ENCODE measurements at places on chromosomes 11 and 22. TPM values are rescaled to one million over a fixed set of nuclear protein-coding genes. Genes with fewer than 3 reads are reported as not detected.
A peak's percentile ranks its signal among the peaks of the same experiment; 100 is the strongest.

Gene MYO7A
- total RNA-seq: not detected

Gene DBX1
- total RNA-seq: not detected

Gene SAA1
- total RNA-seq: not detected

Gene SLC1A2
- 1.7 TPM for total RNA-seq

Gene PDE2A
- 0.28 TPM for total RNA-seq

Gene BTG4
- total RNA-seq: not detected

Gene POU2AF1
- total RNA-seq: not detected

GRCh38 chr22:45424241-45424731 is 10.8 kb downstream of the RIBC2 start:
- no peaks in the 10 kb centered on the region for H3K36me3 ChIP-seq
- no peak overlapping the region for H3K4me3 ChIP-seq
- H3K27ac ChIP-seq: no peak overlapping the region
- peaks cover 16% of the 10 kb centered on the region for H3K27me3 ChIP-seq

- H3K4me1 ChIP-seq: no peaks in the 10 kb centered on the region
- no peak overlapping the region for H3K4me3 ChIP-seq
- no peak overlapping the region for H3K27ac ChIP-seq
- H3K36me3 ChIP-seq: 0 out of 2 replicates have a peak, but pooled peaks cover 6% of the 10 kb centered on the region
Observed at GRCh38 chr22:25903294-25903693, 161.3 kb downstream of the MYO18B start.

- no peak for DNase-seq
- no peaks in the 10 kb centered on the region for H3K4me1 ChIP-seq
- no peak overlapping the region for H3K4me3 ChIP-seq
- H3K27ac ChIP-seq: no peak overlapping the region
Observed at GRCh38 chr11:1445741-1446445, 40.7 kb downstream of the MOB2 start.

DNA sequence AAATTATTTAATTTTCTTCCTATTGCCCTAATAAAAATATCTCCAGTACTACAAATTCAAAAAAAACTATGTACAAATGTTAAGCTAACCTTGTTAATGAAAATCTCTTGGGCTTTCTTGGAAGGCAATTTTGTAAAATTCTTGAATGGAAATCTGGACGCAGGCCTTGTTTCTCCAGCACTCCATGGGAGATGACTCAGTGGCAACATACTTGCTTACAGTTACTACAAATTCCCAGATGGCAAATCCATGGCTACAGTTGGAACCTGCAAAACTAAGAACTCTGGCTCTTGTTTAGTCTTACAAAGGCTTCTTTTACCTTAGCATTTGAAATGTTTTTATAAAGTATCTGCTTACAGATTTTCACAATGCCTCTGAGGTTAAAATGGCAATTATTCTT is 725.2 kb downstream of the DLG2 start:
- no peaks in the 10 kb centered on the region for H3K27me3 ChIP-seq
- no peaks in the 10 kb centered on the region for H3K36me3 ChIP-seq
- DNase-seq: no peak
- H3K4me1 ChIP-seq: peaks cover 10% of the 10 kb centered on the region
- no peak overlapping the region for H3K4me3 ChIP-seq

DNA sequence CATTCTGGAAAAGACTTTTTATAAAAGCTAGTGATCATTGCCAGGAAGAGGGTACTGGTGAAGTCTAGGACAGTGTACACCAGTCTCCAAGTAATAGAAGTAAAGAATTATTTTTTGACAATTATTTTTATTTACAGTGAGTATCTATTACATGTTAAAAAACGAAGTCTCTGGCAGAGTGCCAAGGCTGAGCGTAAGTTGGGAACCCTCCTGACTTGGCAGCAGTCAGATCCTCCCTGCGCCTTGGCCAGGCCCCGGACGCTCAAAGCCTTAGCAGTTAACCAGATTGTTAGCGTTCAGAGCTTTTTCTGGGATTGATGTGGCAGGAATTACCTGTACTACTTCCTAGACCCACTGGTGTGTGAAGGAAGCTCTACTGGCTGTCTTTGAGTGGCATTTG is 38.1 kb upstream of the CTTN start:
- peaks cover 5% of the 10 kb centered on the region for H3K27me3 ChIP-seq
- H3K36me3 ChIP-seq: peaks cover 34% of the 10 kb centered on the region
- no peak overlapping the region for H3K4me3 ChIP-seq
- no peaks in the 10 kb centered on the region for H3K4me1 ChIP-seq

DNA sequence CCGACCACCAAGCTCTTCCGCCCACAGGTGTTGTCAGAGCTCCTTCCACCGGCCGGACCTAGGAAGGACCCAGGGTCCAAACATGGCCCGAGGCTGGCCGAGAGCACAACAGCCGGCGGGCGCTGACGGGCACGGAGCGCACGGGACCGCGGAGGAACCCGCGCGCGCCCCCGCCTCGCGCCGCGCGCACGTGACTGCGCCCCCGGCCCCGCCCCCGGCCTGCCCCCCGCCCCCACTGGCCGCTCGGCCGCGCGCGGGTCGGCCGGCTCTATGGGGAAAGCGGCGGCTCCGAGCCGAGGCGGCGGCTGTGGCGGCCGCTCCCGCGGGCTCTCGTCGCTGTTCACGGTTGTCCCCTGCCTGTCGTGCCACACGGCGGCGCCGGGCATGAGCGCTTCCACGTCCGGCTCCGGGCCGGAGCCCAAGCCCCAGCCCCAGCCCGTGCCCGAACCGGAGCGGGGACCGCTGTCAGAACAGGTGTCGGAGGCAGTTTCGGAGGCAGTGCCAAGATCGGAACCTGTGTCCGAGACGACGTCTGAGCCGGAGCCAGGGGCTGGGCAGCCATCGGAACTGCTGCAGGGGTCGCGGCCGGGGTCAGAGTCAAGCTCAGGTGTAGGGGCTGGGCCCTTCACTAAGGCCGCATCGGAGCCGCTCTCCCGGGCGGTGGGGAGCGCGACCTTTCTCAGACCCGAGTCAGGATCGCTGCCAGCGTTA is at the start of gene OSBP2:
OSBP2 (plus strand) TSS at position 235 of the 711 bp plus-strand sequence; CDS start at position 271, 36 bp downstream.
- no peak for DNase-seq
- peak within 1 kb of the TSS; percentile 77 for H3K4me3 ChIP-seq
- no peak within 1 kb of the TSS for H3K27ac ChIP-seq
- H3K4me1 ChIP-seq: no peaks in the 10 kb centered on the region

DNA sequence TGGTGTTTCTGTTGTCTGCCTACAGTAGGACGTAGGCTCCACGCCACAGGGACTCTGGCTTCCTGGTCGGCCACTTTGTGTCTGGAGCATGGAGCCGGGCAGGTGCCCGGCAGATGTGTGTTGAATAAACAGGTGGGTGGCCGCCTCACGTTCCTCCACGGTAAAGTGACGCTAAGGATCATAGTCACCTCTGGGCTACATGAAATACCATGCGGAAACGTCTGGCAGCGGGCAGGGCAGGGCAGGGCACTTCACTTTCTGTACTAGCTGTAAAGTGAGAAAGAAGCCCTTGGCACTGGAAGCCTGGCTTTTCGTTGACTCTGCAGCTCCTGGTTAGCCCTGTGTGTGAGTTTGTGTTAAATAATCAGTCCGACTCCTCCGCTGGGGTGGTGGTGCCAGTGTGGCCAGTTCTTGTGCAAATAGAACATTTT is 52.4 kb downstream of the MCM5 start:
- peaks cover 4% of the 10 kb centered on the region for H3K27me3 ChIP-seq
- H3K27ac ChIP-seq: no peak overlapping the region
- no peak overlapping the region for H3K4me3 ChIP-seq

DNA sequence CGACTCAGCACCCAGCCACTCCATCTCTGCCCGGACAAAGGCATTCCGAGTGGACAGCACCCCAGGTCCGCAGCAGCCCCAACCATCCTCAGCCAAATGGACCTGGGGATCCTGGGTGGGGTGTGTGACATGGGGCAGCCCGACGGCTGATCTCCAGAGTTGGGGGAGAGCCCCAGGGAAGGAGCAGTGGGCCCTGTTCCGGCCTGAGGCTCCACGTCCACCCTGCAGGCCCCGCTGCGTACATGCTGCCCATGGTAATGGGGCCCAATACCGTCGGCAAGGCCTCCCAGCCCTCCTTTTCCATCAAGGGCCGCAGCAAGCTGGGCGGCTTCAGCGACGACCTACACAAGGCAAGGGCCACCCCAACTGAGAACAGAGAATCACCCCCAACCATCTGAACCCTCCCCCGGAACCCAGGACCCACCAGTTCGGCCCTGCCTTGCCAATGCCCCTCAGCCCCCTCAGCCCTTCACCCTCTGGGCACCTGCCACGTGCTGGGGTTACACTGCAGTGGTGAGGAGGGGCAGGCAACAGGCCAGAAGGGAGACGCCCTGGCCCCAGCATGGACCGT is 5.4 kb downstream of the SCGB1C1 start:
- H3K36me3 ChIP-seq: peaks cover 10% of the 10 kb centered on the region
- H3K4me1 ChIP-seq: no peaks in the 10 kb centered on the region
- H3K27me3 ChIP-seq: peaks cover 4% of the 10 kb centered on the region
- no peak overlapping the region for H3K27ac ChIP-seq
- H3K4me3 ChIP-seq: no peak overlapping the region

DNA sequence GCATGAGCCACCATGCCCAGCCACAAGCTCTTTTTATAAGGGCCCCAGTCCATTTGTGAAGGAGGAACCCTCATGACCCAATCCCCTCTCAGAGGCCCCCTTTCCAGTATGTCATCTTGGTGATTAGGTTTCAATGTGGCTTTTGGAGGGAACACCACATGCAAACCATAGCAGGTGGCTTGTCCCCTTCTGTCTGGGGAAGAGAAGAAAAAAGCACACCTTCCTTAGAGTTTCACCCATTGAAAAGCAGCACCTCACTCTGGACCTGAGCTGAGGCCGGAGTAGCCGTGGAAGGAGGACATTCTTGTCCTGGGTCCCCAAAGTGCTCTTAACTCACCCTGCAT is 25.4 kb downstream of the NEAT1 start:
- no peak for DNase-seq
- peaks cover 89% of the 10 kb centered on the region for H3K27me3 ChIP-seq
- H3K27ac ChIP-seq: peak overlapping the region; percentile 82
- H3K4me3 ChIP-seq: peak overlapping the region; percentile 68
- H3K4me1 ChIP-seq: peaks cover 71% of the 10 kb centered on the region

GRCh38 chr11:33638608-33639007 is 62.0 kb downstream of the C11orf91 start:
- H3K4me1 ChIP-seq: peaks cover 52% of the 10 kb centered on the region
- H3K4me3 ChIP-seq: no peak overlapping the region
- no peaks in the 10 kb centered on the region for H3K27me3 ChIP-seq
- H3K36me3 ChIP-seq: peaks cover 26% of the 10 kb centered on the region
- no peak for DNase-seq

DNA sequence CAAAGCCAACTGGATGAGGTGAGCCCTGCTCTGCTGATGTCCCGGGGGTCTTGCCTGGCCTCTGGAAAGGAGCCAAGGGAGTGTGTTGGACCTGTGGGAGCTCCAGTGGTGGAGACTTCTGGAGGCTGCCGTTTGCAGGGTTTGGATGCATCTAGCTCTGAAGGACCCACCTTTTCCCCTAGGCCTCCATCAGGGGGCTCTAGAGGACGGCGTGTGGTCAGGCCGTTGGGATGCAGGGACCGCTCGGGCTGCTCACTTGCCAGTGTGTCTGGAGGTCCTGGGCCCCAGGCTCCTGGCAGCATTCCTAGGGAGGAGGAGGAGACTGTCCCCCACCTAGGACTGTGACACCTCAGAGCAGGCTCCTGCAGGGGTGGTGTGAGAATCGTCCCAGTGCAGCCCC is 58.3 kb downstream of the PRDM11 start:
- peaks cover 8% of the 10 kb centered on the region for H3K4me1 ChIP-seq
- H3K27ac ChIP-seq: no peak overlapping the region
- no peaks in the 10 kb centered on the region for H3K36me3 ChIP-seq
- peaks cover under 1% of the 10 kb centered on the region for H3K27me3 ChIP-seq
- DNase-seq: no peak
- H3K4me3 ChIP-seq: no peak overlapping the region

GRCh38 chr11:62922189-62922589 is 1.0 kb upstream of the CHRM1 start:
- no peak for DNase-seq
- H3K27me3 ChIP-seq: peaks cover 44% of the 10 kb centered on the region
- H3K4me3 ChIP-seq: no peak overlapping the region

GRCh38 chr22:16699326-16699725 is 106.7 kb upstream of the CCT8L2 start:
- no peak overlapping the region for H3K27ac ChIP-seq
- DNase-seq: no peak
- no peaks in the 10 kb centered on the region for H3K4me1 ChIP-seq
- peaks cover 17% of the 10 kb centered on the region for H3K36me3 ChIP-seq

GRCh38 chr22:19879643-19879991 is 24.9 kb upstream of the GNB1L start:
- H3K27ac ChIP-seq: peak overlapping the region; percentile 100
- peaks cover 50% of the 10 kb centered on the region for H3K4me1 ChIP-seq
- H3K4me3 ChIP-seq: peak overlapping the region; percentile 24
- no peak for DNase-seq
- H3K27me3 ChIP-seq: peaks cover 2% of the 10 kb centered on the region
- H3K36me3 ChIP-seq: peaks cover 12% of the 10 kb centered on the region

DNA sequence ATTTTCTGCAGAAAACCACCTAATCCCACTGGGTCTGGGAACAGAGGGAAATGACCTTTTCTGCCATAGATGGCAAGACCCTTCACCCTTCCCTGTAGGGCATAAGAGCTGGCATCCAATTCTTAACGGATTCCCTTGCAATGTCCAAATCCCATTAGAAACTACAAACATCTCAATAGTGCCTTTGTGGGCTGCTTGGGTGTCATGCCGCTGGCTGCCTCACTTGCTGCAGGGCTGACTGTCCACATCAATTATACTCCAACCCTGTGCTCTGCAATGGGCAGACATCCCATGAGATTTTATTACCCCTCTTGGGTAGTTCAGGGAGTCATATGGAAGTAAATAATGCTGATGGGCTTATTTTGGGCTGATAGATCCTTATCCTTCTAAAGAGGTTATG is 7.3 kb downstream of the GRAP2 start:
- no peak for DNase-seq

Measured in HFFc6 (cell line).